ENCODE measurements at places on chromosomes 1 and 21.

GRCh38 chr1:93668951-93669350 lies 12.7 kb downstream of the BCAR3 start:
- DNase-seq: no peak

- no peak for DNase-seq
Observed at GRCh38 chr1:154327466-154328317, 2.4 kb downstream of the ATP8B2 start.

DNA sequence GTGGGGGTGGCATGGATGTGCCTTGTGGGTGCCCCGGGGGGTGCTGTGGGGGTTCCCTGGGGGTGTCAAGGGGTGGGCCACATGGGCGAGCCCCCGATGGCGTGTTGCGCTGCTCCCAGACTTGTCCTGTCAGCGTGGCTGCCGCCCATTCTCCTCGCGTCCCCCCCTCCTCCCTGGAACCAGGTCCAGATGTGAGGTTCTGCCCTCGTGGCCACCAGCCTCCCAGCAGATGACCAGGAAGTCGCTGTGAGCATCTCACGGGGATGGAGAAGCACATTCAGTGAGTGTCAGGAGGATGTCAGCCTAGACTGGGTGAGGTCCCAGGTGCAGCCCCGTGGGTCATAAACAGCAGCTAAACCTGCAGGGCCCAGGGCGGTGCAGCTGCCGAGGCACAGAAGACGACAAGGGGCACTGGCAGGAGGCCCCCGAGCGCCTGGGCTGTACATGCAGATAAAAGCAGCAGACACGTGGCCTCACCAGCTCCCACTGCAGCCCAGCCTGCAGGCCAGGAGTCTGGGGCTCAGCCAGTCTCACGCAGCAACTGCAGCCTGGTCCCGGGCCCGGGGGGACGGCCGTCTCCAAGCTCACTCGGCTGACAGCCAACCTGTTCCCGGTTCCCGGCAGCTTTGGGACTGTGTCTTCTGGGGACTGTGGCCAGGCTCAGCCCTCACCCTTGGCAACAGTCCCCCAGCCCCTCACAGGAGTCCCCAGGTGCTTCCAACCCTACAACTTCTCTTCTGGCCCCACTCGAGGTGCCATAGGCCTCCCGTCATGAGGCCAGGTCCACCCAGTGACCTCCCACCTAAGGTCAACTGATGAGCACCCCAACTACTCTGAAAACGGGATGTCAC lies 17.5 kb upstream of the COL6A2 start:
- no peak for DNase-seq

DNA sequence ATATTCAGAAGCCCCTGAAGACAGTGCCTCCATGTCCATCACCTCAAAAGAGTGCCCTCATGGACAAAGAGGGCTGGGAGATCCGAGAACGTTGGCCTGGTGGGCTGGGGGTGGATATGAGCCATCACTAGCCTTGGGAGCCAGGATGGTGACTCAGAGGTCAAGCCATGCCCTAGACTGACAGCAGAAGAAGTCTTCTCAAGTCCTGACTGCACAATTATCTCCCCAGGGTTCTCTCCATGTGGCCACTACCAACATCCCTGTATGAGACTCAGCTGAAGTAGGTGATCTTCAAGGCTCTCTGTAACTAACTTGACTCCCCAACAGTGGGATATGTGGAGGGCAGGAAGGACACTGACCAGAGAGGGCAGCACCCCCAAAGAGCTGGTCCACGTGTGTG lies 7.1 kb upstream of the USF1 start:
- no peak for DNase-seq

GRCh38 chr1:24866211-24867083 lies 63.6 kb downstream of the RUNX3 start:
- DNase-seq: no peak

DNA sequence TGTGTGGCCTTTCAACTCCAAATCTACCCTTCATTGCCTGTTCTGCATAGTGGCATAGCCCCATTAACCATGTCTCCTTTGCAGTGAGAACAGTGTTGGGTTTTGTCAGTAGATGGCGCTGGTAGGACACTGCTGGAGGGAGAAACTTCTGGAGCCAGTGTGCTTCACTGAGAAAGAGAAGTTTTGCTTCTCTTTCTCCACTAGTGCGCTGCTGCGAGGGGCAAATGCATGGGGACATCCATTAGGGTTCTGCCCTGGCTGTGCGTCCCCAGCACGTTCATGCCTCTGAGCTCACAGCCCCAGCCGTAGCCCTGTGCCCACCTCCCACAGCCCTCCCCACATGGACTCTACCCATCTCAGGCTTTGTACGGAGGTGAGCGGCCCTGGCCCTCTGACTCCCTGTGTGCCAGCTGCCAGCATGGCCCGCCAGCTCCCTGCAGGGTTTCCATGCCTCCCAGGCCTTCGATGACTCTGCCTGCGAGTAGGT lies 53.1 kb downstream of the RIMS3 start:
- peak; percentile 25 for DNase-seq

- DNase-seq: no peak
Observed at GRCh38 chr1:17958704-17959103, 148.9 kb upstream of the IGSF21 start.

- DNase-seq: no peak
Observed at GRCh38 chr1:93810316-93810715, 68.7 kb downstream of the DNTTIP2 start.

GRCh38 chr1:230189341-230189740 lies 122.3 kb downstream of the GALNT2 start:
- no peak for DNase-seq

- DNase-seq: no peak
Observed at GRCh38 chr1:246450611-246451251, 56.3 kb downstream of the SMYD3 start.

DNA sequence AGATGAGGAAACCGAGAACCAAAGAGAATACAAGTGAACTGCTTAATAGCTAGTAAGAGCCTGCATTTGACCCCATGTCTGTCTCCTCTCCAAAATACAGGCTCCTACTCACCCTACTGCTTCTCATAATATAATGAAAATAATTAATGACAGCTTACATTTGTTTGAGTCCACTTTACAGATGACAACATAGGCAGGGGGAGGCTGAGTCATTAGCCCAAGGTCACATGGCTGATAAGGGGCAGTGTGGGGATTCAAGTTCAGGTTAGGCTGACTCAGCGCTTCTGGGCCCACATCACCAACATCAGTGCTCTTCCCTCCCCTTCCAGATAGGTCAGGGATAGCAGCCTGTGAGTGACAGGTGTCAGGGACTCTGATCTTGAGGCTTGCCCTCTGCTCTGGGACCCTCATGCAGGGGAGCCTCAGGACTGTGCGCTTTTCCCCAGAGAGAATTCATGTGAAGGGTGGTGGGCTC lies 16.2 kb downstream of the AZIN2 start:
- DNase-seq: peak; percentile 66

DNA sequence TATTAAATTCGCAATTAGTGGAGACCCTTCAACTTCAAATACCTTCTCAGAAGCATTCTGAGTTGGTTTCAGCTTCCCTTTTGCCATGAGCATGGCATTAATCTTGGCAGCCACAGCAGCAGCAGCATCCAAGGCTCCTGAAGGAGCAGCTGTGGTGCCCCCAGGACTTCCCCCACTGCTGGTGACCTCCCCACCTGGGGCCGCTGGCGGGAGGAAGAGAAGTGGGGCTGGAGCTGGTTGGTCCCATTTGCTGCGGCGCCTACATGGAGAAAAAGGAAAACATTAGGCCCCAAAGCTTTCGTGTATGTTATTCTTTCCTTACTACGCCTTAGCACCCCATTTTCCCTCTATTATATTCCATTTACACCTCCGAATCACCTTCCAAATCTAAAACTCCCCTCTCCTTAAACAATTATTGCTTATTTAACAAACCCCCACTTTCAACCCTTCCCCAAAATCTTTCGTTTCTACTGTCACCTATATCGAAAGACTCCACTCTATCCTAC lies 569 bp downstream of the KHDC4 start:
- no peak for DNase-seq

GRCh38 chr1:11377001-11377583 lies 101.9 kb upstream of the DISP3 start:
- no peak for DNase-seq

DNA sequence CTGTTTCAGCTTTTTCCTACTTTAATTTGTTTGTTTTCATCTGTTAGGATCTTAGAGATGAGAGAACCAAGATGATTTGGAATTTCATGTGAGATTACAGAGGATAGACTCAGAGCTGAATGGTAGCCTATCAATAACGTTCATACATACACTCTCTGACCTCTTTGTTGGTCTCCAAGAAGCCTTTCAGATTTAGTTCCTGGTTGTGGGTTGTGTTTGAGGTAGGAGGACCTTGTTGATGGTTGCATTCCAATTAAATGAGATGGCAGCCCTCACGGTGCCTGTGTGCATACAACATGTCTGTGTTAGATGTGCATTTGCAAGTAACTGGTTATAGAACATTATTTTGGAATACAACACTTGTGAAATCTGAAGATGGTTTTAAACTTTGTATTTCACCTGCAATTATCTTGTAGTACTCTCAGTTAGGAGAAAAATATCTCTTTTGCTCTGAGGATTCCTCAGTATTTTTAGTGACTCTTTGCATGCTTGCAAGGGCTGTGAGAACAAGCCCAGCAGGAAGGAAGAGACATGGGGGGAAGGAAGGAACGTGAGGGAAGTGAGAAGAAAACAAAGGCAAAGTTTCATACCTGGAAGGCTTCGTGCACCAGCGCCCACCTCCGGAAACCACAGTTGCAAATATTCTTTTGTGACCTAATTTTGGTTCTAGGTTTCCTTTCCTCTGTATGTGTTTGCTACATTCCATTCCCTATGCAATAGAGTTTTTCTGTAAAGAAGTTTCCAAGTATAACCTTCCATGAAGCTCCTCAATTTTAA lies 291.8 kb downstream of the DISC1 start:
- DNase-seq: no peak

GRCh38 chr21:42413093-42413492 lies 9.4 kb downstream of the UBASH3A start:
- DNase-seq: no peak

DNA sequence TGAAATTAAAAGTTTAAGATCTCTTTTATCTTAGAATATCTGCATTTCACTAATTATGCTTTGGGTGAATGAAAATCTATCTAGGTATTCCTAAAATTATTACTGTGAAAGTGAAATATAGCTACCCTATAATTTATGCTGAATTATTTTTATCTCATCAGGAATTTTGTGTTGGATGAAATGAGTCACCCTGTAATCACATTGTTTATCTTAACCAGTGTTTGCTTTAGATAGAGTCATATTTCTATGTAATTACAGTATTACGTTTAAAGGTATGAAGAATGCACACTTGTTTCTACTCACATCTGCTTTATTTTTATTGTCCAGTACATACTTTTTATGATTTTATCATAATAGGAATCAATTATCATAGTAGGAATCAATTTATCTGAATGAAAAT lies 249.2 kb downstream of the NCAM2 start:
- no peak for DNase-seq

GRCh38 chr1:97365026-97365425 lies 555.8 kb downstream of the DPYD start:
- DNase-seq: no peak

GRCh38 chr1:194940336-194941030 lies 1667.8 kb downstream of the KCNT2 start:
- DNase-seq: no peak

All from NK-92 treated with Interleukin-12 subunit alpha and Interleukin-12 subunit beta, amount 100 ng/mL, for 24 hours (cell line).